HepG2 (cell line): ENCODE measurements at places on chromosomes 3 and 15.
A peak's percentile ranks its signal among the peaks of the same experiment; 100 is the strongest.

GRCh38 chr3:174581558-174581957 is 277.6 kb upstream of the NAALADL2 start:
- no peak for DNase-seq

- peak; percentile 68 for DNase-seq
Measured at GRCh38 chr15:60585743-60586708, 107.1 kb upstream of the ICE2 start.

- no peak for DNase-seq
Measured at GRCh38 chr15:74983725-74984231, 11.6 kb upstream of the SCAMP5 start.

DNA sequence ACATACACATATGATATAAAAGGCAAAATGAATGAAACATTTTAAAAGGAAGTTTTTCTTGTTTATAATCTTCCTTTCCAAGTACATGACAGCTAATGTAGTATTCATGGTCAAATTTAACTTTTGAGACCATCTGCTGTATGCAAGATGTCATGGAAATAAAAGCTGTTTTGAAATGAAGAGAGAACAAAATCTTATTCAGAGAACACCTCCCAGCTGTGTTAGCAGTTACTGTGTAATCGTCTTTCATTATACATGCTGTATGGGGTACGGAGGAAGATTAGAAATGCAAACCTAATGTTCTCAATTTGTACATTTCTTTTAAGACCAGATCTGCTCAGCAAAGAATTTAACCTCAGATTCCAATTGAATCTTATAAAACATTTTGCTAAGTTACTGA is 1182.3 kb downstream of the OTOL1 start:
- no peak for DNase-seq

DNA sequence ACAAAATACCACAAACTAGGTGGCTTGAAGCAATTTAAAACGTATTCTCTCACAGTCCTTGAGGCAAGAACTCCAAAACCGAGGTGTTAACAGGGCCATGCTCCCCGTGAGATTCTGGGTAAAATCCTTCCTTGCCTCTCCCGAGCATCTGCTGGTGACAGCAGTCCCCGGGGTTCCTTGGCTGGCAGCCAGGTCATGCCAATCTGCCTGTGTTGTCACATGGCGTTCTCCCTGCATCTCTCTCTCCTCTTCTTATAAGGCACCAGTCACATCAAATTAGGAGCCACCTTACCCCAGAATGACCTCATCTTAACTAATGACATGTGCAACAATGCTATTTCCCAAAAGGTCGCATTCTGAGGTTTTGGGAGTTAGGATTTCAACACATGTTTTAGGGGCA is 26.3 kb upstream of the LRRN1 start:
- DNase-seq: no peak

DNA sequence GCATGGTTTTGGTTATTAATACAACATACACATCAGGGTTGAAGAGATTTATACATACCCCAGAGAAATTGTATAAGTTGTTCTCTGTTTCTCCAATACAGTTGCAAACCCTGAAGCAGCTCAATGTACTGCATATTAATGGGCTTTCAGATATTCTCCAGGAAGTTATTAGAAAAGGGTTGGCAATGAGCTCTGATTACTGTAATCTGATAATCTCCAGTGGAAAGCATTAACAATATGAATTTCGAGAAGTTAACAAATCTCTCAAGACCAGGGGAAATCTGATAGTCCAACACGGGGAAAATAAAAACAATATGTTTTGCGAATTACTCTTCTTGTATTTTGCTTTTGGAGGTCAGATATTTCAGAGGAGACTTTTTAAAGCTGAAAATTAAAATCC is 950.1 kb downstream of the TBL1XR1 start:
- DNase-seq: no peak

DNA sequence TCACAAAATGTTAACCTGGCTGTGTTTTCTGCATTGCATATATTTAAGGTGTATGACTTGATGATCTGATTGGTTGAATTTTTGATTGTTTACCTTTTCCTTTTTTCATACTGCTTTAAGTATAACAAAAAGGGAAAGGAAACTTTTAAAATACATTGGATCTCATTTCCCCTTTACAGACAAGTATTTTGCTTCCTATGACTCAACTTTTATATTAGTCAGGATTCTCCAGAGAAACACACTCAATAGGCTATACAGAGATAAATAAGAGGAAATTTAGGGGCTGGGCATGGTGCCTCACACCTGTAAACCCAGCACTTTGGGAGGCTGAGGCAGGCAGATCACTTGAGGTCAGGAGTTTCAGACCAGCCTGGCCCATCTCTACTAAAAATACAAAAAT is 205.8 kb downstream of the TJP1 start:
- DNase-seq: no peak

DNA sequence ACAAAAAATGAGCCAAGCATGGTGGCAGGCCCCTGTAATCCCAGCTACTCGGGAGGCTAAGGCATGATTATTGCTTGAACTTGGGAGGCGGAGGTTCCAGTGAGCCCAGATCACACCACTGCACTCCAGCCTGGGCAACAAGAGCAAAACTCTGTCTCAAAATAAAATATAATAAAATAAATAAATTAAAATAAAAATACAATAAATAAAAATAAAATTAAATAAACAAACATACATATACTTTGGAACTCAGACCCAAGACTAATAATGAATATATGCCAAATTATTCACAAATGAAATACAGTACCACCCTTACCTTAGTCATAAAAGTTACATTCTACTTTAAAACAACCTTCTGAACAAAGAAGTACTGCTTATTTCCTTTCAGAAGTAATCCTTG is 81.8 kb downstream of the SCAPER start:
- no peak for DNase-seq

DNA sequence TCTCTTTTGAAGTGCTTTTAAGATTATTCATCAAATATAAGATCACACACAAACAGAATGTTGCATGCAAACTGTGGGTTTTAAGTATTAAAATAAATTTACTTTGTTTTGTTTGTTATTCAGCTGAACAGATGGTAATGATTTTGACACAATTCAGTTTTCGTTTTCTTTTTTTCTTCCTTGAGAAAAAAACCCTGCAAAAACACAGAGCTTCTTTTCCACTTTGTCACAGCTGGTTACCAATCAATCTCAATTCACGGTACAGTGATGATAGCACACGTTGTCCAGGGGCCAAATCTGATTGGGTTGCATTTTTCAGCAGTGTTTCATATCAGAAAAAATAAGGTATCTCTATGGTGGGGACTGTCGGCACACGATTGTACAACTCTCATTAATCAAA is 473.6 kb downstream of the ROBO2 start:
- DNase-seq: no peak

GRCh38 chr3:157412323-157412855 is 24.3 kb upstream of the PTX3 start:
- no peak for DNase-seq

GRCh38 chr3:183975981-183976662 is 41.6 kb downstream of the ABCC5 start:
- DNase-seq: no peak

DNA sequence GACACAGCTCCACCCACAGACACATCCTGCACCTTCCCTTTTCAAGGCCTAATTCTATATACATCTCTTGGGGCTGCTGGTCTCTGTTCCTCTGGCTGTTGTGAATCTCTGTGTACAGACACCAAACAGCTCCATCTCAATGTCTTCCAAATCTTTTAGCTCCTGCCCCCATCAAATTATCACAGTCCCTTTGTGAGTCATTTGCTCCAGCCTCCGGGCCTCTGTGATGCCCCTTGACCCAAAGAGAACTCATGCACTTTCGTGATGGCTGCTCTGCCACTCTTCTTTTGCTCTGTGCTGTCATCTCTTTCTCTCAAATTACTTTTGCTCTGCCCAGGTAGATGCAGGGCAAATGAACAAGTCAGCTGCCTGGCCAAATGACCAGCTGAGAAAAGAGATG is 369.0 kb upstream of the CDIN1 start:
- DNase-seq: no peak

- no peak for DNase-seq
Measured at GRCh38 chr3:190840146-190840545, 22.3 kb downstream of the GMNC start.

DNA sequence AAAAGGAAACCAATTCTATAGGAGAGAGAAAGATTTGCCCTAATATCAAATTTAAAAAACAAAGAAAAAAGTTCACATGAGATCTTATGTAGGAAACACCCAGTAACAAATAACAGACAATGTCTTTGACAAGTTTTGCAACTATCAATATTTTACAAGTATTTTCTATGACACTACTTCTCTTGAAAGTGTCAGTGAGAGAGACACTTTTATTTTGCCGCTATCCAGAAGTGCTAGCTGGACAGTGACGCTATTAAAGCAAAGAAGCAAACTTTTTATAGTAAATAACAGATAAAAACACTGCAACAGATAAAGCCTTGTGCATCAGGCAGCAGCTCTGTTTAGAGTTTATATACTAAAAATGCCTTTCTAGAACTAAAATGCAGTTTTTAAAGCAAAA is 13.3 kb downstream of the LYSMD2 start:
- no peak for DNase-seq

DNA sequence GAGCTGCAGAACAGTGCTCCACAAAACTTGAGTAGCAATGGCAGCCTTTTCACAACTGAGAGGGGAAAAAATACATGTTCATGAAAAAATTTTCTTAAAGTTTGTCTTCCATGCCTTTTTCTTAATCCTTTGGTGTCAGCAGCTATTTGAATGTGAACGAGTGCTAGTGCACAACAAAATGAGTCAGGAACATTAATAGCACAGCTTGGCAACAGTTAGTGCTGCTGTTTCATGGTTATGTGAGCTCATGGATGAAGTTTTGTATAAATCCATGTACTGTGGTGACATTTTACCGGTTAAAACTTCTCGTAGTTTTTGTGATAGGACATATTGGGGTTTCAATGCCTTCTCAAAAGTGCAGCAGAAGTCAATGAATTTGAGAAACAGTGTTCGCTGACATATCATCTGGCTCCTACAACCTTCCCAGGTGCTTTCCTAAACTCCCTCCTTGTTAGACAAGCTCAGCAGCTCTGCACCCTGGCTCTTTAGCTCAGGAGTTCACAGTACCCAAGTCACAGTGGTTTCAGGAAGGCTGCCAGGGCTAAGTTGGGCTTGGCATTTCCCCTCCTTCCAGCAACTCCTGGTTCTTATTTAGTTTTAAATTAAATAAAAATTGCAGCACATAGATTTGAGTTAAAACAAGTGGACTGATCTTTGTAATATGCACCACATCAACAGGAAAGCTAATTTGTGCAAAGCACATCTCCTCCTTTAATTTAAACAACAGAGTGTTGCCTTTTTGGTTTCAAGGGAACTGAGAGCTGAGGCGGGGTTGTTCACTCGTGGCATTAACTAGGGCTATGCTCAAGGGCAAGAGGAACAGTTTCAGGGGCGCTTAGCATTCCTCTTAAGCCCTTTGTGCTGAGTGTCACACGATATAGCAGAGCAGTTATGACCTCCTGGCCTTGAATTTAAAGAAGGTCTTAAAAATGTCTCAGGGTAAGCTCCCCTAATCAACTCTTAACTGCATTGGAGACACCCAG is 362.8 kb downstream of the CHST2 start:
- no peak for DNase-seq

DNA sequence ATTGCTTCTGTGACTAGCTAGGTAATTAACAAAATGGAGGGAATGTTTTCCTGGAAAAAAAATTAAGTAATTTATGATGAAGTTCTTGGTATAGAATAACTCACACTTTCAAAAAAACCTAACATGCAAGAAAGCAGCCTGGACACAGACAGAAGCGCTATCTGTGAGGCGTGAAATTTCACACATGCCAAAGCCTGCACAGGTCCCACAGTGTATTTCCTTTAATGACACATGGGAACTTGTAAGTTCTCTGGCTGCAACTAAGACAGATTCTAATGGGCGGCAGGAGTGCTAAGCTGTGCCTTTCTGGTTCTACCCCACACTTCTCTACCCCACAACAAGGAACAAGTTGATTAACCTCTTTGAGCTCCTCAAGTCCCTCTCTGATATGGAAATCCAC is 84.9 kb upstream of the NEO1 start:
- no peak for DNase-seq

DNA sequence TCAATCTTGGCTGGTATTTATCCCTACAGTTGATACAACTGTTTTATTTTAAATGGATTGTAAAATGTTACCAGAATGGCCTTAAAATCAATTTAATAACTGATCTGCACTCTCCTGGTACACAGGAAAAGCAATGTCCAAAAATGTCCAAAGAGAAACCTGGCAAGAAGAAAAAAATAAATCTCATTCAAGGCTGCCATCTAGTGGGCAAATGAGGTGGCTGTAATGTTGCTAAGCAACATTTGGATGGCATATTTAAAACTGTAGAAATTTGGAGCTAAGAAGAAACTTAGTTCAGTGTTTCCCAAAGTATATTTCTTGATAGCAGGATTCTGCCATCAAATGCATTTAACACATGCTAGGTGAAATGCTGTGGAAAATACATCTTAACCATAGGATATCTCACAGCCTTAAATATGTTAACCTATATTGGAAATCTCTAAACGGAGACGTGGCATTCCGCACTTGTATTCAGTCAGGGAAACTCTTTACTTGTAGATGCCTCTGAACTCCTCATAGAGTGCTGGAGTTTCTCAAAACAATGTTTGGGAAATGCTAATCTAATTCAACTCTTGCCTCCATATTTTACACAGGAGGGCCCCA is 216.8 kb downstream of the ERC2 start:
- peak; percentile 18 for DNase-seq

- DNase-seq: no peak
Measured at GRCh38 chr3:132189601-132190000, 127.6 kb upstream of the ACP3 start.

- DNase-seq: no peak
Measured at GRCh38 chr3:118734664-118735063, 300.0 kb downstream of the IGSF11 start.

GRCh38 chr15:87901926-87902690 is 354.4 kb downstream of the NTRK3 start:
- no peak for DNase-seq

GRCh38 chr3:153277029-153277428 is 115.0 kb downstream of the RAP2B start:
- no peak for DNase-seq

DNA sequence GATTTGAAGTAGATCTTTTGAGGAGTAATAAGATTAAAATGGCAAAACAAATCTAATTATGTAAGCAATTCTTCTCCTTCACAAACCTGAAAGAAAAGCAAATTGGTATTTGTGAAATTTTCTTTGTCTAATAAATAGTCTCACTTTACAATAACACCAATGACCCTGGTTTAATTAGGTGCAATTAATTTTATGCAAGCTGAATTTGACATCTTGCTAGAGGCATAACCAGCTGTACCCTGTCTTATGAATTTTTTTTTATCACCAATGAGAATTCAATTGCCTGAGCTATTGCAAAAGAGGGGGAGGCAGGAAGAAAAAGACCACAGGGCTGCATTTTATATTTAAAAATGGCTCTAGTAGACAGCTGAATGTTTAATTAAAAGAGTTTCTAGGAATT is 113.5 kb upstream of the IL12A start:
- no peak for DNase-seq

- DNase-seq: no peak
Measured at GRCh38 chr3:15390460-15390859, 36.9 kb downstream of the METTL6 start.
